ENCODE measurements at places on chromosomes 5 and 9.

DNA sequence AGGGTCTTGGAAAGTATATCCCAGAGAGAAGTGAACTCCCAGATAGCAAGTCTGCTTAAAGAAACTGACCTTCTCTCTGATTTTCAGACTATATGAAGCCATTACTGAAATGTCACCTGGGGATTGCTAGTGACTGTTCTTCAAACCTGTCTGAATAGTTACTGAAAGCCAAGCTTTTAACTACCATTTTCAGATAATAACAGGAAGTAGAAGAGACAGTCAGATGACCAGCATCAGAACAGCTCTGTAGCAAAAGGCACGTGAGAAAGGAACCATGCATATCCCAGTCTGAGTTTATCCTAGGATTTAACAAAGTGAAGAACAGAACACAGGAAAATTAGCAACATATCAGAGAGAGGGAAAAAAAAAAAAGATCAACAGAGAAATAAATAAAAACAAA, 74.9 kb upstream of the SELENOP start:
- no peak for DNase-seq

DNA sequence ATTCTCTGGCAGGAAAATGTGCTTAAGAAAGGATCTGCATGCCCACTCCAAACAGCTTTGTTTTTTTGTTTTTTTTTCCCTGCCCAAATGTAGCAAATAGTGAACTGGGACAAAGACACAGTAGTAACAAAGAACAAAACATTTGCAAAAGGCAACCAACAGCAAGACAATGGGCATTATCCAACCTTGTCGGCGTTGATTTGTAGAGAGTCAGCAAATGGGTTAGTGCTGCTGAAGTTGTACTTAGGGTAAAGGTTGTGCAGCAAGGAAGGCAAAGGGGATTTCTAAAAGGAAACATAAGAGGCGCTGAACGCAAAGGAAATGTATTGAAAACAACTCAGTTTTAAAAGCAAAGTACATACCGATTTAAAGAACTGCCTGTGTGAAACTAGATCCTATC, 136.2 kb downstream of the MPDZ start:
- no peak for DNase-seq

- DNase-seq: no peak
Measured at GRCh38 chr5:135481387-135481786, 29.2 kb upstream of the TIFAB start.

- no peak for DNase-seq
Measured at GRCh38 chr5:22250528-22250927, 602.6 kb downstream of the CDH12 start.

DNA sequence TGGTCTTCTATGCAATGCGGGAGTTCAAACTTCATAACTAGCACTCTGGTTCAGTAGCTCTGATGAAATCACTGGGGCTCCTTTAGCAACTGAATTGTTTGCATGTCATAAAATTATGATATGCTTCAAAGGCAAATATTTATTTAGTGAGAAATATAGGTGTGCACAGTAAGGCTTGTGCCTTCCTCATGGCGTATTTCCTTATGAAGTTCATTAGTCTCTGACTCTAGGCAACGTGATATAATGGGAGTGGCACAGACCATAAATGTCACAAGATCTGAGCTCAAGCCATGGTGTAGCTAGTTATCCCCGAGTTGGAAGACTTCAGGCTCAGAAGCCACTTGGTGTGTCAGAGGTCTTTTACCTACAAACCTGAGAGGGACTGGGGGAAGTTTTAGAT, 35.5 kb downstream of the PIP5K1B start:
- no peak for DNase-seq

DNA sequence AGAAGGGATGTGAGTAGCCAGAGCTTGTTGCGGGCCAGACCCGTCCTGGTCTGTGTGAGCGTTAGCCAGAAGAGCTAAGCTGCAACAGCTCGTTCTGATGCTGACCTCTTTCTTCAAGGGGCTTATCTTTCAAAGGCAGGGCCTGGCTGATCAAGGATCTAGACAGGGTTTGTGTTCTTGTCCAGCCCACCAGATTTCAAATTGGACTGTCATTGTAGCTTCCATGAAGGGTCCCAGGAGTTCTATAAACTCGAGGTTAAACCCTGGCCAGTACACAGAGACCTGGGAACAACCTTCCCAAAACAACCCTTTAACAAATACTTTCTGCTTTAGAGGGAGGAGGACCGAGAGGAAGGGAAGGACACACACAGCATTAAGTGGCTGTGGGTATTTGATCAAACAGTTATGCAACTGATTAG, 153.0 kb upstream of the TUT7 start:
- DNase-seq: no peak

DNA sequence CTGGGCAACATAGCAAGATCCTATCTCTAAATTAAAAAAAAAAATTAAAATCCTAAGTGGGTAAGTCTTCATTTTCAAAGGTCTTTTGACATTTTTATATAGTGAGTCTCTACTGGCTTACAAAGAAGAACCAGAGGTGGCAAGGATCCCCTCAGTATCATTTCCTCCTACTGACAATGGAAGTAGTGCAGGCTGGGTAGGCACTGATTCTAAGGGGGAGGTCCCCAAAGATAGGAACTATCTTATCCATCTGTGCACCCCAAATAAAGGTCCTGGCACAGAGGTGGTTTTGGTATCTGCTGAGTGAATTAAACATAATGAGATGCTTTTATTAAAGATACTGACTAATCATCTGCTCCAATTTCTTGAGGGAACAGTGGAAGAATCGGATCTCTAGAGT, 4.2 kb downstream of the FAM193B start:
- DNase-seq: no peak

DNA sequence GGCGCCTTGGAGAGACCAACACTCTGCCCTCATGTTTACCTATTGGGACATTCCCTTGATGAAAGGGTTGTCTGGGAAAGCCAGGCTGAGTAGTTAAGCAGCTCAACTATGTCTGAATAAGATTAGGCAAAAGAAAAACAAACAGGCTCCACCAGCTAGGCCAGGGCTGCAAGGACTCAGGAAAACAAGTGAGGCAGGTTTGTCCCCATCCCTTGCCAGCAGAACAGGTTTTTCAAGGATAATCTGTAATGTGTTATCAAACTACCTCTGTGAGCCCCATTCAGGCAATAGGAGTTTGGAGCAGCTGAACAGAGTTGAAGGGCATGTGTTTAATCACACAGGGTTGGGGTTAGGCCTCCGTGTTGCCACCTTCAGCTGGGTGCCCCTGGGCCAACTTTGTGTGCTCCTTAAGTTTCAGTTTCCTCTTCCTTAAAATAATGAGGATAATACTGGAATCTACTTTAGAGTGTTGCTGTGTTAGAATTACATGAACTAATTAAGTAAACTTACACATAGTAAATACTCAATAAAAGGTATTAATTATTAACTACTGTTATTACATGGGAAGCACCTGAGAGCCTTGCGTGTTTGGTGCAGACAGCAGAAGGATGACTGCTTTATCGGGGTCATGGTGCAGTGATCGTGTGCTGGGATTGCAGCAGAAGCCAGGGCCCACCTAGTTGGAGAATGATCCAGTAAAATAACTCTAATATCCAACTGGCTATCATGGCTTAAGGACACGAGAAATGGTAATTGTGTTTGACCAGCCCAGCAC, 72.1 kb upstream of the ATP10B start:
- DNase-seq: no peak

GRCh38 chr9:124381170-124381945, 33.9 kb downstream of the PSMB7 start:
- DNase-seq: no peak

- no peak for DNase-seq
Measured at GRCh38 chr5:120895660-120896059, 431.6 kb downstream of the PRR16 start.

DNA sequence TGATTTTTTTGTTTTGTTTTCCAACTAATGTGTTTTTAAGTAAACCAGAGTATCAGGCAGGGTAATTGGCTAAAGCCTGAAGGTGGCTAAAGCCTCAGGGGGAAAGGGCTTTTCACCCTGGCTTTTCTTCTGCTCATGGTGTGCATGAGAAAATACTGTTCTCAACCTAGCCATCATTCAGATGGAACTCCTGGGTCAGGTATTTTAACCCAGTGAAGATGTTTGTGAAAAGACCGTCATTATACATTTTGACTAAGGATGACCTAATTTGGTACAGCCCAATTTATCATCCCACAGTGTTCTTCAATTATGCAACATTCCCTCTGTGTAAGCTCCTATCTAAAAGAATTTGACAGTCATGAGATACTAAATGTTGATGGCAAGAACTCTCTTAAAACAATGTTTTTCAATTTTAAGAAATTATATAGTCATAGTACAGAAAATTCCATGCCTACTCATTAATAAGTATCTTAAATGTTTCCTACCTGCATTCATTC, 209.5 kb upstream of the TARS1 start:
- no peak for DNase-seq

DNA sequence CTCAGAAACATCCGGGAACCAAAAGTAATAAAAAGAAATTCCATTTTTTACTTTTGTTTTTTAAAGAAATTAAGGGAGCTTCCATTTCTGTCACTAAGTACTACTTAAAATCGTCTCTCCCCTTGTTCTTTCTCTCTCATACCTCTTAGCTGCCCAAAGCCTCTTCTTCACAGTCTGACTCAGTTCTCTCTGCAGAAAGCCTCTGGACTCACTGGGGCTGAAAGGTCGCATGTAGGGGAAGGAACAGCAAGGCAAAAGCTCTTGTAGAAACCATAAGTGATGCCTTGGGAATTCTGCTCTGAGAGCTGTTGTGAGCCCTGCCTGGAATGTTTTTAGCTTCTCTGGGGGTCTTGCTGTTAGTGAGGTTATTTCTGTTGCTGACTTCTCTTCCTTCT, 100.8 kb upstream of the RANBP3L start:
- no peak for DNase-seq

DNA sequence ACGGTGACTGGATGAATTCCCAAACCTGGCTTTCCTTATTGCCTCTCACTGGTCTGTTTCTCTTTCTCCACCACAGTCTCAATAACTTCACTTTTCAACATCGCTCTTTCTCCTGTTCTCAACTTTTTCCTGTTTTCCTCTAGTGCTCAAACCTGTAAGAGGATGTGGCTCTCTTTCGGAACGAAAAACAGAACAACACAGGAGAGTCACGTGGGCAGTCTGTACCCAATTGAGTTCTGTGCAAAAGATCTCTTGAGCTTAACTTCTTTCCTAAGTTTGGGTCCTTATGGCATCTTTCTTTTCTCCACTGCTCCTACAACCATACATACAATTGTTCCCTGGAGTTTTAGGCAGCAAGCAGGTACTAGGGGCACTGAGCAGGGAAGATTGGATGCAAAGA, 8.9 kb downstream of the HAVCR1 start:
- no peak for DNase-seq

GRCh38 chr5:59034498-59035186, 451.8 kb downstream of the RAB3C start:
- no peak for DNase-seq

DNA sequence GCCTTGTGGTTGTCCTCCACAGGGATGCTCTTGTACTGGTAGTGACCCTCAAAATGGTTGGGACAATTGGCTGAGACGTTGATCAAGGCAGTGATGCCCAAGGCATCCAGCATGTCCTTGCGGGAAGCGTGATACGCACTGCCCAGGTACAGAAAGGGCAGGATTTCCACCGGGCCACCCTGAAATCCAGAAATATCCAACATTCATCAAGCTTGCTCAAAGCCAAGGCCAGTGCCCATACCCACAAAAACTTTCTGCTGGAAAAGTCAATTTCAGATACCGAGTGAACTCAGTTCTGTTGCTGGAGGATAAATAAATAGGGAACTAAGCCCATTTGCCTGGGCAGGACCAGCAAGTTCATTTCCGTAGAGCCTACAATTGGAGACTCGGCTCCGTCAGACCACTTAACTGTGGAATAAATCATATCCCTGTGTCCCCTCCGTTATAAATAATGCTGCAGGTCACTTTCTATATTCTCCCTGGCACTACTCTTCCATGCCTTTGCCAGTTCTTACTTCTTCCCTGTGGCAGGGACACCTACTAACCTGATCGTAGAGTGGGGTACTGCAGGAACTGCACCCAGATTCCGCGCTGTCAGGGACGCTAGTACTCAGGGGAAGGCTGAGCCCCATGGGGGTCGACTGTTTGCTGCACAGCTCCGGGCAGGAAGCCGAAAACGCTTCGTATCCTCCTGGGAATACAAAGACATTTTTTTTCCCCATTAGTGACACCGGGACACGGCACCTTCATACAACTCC, 1.2 kb downstream of the DUSP1 start:
- DNase-seq: no peak

- no peak for DNase-seq
Measured at GRCh38 chr5:98846520-98846919, 73.1 kb downstream of the RGMB start.

- DNase-seq: no peak
Measured at GRCh38 chr5:61627531-61627930, 295.5 kb downstream of the ZSWIM6 start.

GRCh38 chr5:533955-534742, 9.9 kb upstream of the SLC9A3 start:
- no peak for DNase-seq

DNA sequence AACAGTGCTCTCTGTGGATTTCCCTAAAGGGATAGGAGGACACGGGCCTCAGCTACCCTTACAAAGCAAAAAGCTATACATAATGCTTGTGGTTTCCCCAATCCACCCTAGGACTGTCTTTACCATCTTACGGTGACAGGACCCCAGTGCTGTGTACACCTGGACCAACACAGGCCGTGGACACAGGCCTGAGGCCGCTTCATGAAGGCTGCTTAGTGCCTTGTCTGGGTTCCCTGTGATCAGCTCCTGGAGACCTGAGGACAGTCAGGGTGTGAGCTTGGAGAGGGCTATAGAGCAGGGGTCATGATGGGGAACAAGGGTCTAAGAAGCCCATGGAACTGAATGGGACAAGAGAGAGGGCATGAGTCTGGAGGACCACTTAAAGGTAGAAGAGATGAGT, 2.9 kb downstream of the FANCG start:
- DNase-seq: no peak

DNA sequence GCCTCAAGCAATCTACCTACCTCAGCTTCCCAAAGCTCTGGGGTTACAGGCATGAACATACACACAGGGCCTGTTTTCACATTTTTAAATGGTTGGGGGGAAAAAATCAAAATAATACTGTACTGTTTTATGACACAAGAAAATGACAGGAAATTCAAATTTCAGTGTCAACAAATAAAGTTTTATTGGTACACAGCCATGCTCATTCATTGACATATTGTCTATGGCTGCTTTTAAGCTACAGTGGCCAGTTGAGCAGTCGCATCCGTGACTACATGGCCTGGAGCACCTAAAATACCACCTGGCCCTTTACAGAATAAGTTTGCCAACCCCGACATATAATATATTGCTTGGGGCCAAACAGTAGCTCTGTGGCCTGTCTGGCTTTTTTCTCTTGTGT, 56.4 kb upstream of the GGTA1 start:
- no peak for DNase-seq

- DNase-seq: no peak
Measured at GRCh38 chr5:171840066-171840465, 54.4 kb downstream of the SMIM23 start.

DNA sequence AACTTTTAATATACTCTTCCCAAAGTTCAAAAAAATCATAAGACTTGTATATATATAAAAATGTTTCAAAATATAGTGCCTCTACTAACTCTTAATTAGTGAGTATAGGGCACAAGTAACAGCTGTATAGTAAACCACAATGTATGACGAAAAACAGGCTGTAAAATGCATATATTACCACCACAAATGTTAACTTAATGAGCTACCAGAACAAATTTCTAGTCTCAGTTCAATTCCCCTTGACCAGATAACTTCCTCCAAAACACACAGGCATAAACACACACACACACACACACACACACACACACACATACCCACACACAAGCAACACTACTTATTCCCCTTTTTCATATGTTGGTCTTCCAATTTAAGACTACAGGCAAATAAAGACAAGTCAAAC, 78.8 kb downstream of the FBXL17 start:
- DNase-seq: no peak
